Lung microvascular endothelial cell (primary cell): ENCODE measurements at places on chromosomes 12 and 14. TPM values are rescaled to one million over a fixed set of nuclear protein-coding genes. Genes with fewer than 3 reads are reported as not detected.

DNA sequence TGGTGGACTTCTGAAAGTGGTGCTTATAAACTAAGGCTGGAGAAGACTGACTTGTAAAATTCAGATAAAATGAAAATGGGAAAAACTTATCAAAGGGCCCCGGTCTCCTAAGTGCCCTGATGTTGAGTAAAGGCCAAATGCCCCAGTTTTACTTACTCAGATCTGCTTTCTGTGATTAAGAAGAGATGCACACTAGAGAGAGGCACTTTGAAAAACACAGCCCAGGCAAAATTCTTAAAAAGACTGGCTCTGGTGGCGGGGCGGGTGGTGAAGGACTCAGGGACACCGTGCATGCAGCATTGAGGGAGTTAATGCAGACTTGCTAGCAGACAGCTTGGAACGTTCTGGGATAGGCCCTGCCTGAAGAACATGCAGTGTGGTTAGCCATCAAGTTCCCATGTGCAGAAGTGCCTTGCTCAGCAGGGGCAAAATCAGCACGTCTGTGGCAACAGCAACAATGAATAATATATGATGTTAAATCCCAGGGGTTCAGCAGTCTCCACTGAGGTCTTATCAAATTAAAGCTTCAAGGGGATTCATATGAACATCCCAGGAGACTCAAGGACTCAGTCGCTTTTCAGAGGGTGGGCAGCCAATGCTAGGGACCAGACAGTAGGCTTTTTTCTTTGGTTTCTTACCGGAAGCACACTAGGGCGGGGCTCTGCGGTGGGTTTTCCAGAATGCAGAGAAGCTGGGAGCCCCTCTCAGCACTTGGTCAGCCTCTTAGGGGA lies 105.0 kb downstream of the DAD1 start:
- DNase-seq = no peak

DNA sequence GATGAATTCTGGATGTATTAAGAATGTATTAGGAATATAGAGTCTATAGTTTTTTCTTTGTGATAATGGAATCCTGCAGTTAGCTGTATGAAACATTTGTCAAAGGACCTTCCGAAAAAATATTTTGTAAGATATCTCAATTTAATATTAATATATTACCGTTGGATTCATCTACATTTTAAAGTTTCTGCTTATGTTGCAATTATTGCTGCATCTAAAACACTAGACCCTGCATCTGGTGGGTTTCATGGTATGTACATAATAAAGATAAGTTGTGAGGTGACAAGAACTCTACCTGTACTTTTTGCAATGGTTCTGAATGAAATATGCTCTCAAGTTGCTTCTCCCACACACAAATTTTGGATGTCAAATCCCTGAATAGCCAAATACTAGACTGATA lies 565.9 kb upstream of the FBXO33 start:
- DNase-seq = no peak

Gene L2HGDH
- total RNA-seq = 2.4 and 3.9 TPM in 2 replicates

Gene TOMM20L
- not detected in 2 replicates for total RNA-seq

Gene VRK1
- total RNA-seq = 18.5 and 38.1 TPM in 2 replicates

Gene FLRT2
- total RNA-seq = 86.5 and 139 TPM in 2 replicates

Gene KRT75
- total RNA-seq = not detected in 2 replicates
